Fibroblast of skin of right quadriceps (primary cell): ENCODE measurements at places on chromosomes 3 and 15.
A peak's percentile ranks its signal among the peaks of the same experiment; 100 is the strongest.

- DNase-seq, result no peak
Observed at GRCh38 chr3:45872569-45872968, 13.8 kb upstream of the CCR9 start.

- DNase-seq, result peak; percentile 47
Observed at GRCh38 chr3:9340472-9340902, 22.4 kb upstream of the THUMPD3 start.

GRCh38 chr15:29692527-29692926 lies 129.7 kb downstream of the TJP1 start:
- no peak for DNase-seq

DNA sequence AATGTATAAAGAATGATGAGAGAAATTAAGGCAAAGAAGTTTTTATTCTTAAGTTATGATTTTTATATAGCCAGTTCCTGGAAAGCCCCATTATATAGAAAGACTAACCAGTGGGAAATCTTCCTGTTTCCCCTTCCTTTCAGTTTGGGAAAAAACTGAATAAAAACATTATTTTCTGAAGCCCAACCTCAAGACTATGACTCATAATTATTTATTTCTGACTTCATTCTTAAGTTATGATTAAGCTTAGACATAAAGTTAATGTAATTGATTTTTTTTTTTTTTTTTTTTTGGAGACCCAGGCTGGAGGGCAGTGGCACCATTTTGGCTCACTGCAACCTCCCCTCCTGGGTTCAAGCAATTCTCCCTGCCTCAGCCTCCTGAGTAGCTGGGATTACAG lies 55.8 kb downstream of the TRPC1 start:
- peak; percentile 4 for DNase-seq

DNA sequence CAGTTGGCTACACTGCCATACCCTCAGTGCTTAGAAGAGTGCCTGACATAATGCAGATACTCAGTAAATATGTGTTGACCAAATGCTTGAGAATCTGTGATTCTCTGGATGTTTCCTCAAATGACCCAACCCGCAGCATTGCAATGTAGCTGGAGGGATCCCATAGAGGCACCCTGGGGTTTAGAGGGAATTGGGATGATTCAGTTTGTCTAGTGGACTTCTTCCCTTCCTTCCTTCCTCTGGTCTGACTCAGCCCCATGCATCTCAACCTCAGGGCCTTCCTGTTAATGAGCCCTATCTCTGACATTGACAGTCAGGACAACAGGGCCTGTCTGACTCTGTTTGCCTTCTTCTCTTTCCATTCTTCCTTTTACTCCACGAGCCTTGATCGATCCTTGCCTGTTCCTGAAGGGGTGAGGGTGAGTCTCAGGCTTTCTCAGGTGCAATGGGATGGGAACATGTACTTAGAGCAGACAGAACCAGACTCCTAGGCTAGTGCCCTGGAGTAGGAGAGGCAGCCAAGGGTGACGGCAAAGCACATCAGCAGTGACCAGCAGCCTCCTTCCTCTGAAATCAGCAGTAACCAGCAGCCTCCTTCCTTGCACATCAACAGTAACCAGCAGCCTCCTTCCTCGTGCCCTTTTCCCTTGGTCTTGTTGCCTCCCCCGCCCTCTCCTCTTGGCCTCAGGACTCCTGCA lies 78.2 kb downstream of the DGKG start:
- peak; percentile 88 for DNase-seq

DNA sequence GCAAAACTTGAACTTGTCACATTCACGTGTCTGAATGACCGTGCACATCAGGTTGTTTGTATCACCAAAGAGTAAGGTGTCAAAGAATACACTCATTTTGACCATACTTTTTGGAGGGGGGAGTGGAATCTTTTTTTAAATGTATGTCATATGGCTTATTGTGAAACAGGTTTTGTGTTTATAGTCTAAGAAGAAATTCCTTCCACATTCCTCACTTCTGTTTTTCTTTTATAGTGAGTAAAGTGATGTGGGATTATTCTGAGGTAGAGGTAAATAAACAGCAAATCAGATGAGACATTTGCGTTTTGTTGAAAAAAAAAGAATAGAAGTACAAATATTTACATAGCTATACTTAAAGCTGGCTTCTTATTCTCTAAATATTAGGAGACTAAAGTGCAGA lies 33.0 kb downstream of the SRP14 start:
- no peak for DNase-seq

- DNase-seq, result no peak
Observed at GRCh38 chr15:52858782-52859176, 68.6 kb upstream of the ONECUT1 start.

GRCh38 chr3:170584585-170585007 lies 1.3 kb downstream of the SLC7A14 start:
- DNase-seq, result peak; percentile 70

- DNase-seq, result peak; percentile 7
Observed at GRCh38 chr3:32105291-32106131, 909 bp upstream of the GPD1L start.

GRCh38 chr3:4763604-4764247 lies 215.5 kb upstream of the BHLHE40 start:
- DNase-seq, result no peak

DNA sequence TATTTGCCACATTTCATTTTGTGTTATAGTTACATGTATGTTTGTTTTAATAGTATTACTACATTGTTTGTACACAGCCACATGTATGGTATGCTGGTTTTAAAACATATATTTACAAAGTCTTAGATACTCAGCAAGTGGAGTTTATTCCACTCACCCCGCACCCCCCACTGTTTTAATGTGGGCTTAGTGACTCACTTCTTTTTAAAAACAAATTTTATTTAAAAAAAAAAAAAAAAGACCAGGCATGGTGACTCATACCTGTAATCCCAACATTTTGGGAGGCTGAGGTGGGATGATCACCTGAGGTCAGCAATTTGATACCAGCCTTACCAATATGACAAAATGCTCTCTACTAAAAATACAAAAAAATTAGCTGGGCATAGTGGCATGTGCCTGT lies 26.9 kb upstream of the TJP1 start:
- DNase-seq, result no peak

GRCh38 chr15:40796512-40796911 lies 10.4 kb upstream of the ZFYVE19 start:
- no peak for DNase-seq

DNA sequence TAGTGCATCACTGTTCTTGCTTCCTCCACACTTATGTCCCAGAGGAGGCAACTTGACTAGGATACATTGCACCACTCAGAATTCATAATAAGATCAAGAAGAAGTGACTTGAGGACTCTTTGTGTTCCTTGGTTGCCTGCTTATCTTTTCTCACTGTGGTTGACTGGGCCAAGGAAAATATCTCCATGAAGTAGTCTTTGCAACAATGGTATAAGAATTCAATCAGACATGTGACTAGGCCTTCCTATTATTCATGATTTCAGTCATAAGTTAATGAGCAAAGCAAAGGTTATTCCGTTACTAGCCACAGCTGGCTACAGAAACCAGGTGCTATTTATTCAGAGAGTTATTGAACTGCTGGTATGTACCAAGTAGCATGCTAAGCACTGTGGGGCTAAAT lies 359.3 kb downstream of the RORA start:
- no peak for DNase-seq

DNA sequence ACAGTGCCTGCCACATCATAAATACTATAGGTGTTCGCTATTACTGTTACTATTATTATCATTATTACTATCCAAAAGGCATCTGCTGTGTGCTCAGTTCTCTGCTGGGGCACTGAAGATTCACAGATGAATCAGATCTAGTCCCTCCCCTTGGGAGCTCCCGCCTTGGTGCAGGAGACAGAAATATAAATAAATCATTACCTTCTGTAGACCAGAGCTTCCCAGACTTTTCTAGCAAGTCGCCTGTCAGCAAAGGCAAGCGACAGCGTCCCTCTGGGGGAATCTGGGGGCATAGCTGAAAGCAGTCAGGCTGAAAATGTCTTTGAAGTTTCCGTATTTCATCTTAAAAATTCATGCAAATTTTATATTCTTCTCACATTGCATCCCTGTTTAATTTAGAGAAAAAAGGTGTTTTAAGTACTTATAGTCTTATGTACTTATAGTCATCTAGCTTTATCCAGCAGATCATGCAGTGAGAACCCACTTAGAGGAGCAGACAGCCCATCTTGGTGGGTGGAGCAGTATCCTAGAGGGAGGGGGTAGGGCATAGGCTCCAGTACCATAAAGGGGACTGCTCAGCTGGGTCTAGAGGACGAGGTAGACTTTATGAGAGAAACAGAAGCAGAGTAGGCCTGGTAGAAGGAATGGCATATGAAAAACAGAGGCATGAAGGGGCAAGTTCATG lies 10.4 kb upstream of the BRPF1 start:
- DNase-seq, result no peak

- peak; percentile 36 for DNase-seq
Observed at GRCh38 chr3:174397848-174398247, 461.3 kb upstream of the NAALADL2 start.

GRCh38 chr3:10516544-10517452 lies 11.4 kb upstream of the ATP2B2 start:
- no peak for DNase-seq
